ENCODE measurements at places on chromosomes 1 and 21. TPM values are rescaled to one million over a fixed set of nuclear protein-coding genes. Genes with fewer than 3 reads are reported as not detected.

- DNase-seq = peak; percentile 88
- no peaks in the 10 kb centered on the region for H3K27me3 ChIP-seq
- peaks cover 25% of the 10 kb centered on the region for H3K4me1 ChIP-seq
- no peaks in the 10 kb centered on the region for H3K36me3 ChIP-seq
- H3K4me3 ChIP-seq = no peak overlapping the region
Observed at GRCh38 chr1:214123061-214123784, 135.4 kb downstream of the PROX1 start.

Gene CYP4B1
- total RNA-seq = not detected

DNA sequence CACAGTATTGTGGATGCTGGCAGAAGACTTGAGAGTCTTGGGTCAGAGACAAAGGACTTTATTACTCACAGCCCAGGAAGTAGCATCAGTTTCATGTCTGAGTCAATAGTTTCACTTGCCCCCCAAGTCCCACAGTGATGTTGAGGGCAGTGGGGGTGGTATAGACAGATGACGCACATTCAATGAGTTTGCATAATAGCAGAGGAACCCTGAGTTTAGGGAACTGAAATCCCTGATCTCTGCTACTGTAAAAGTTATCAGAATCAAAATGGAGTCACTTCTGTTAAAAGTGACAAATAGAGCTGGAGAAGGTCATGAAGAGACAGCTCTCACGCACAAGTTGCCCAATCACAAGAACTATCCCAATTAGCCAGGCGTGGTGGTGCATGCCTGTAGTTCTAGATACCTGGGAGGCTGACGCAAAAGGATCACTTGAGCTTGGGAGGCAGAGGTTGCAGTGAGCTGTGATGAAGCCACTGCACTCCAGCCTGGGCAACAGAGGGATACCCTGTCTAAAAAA is 11.5 kb upstream of the HCRTR1 start:
- H3K36me3 ChIP-seq = no peaks in the 10 kb centered on the region
- no peak for DNase-seq
- H3K27me3 ChIP-seq = no peaks in the 10 kb centered on the region
- no peak overlapping the region for H3K27ac ChIP-seq
- H3K4me1 ChIP-seq = no peaks in the 10 kb centered on the region
- no peak overlapping the region for H3K4me3 ChIP-seq

DNA sequence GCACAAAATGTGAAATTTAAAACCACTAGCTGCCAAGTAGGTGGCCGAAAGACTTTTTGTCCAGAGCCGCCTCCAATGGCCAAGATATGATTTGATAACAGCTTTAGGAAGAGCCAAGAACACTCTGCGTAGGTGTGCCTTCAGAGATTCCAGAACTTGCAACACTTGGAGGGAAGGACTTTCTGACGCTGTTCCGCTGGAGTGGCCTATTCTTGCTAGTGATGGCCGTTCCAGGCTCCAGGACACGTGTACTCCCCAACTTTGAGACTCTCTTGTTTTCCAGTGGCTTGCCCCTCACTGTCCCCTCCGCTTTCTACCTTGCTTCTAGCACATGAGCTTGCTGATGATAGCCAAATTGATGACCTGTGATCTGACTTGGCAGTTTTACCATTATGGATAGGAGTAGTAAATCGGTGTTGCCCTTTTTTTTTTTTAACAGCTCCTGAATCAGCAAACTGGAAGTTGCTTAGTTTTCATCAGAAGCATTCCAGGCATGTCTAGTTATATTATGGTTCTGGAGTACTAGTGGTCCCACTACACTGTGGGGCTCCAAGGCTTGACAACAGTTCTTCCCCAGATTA is 1.0 kb downstream of the PRDX6 start:
- H3K4me3 ChIP-seq = peak overlapping the region; percentile 32
- H3K36me3 ChIP-seq = peaks cover 10% of the 10 kb centered on the region

Gene CCDC24
- total RNA-seq = 2.2 TPM

Gene CFAP74
- not detected for total RNA-seq

DNA sequence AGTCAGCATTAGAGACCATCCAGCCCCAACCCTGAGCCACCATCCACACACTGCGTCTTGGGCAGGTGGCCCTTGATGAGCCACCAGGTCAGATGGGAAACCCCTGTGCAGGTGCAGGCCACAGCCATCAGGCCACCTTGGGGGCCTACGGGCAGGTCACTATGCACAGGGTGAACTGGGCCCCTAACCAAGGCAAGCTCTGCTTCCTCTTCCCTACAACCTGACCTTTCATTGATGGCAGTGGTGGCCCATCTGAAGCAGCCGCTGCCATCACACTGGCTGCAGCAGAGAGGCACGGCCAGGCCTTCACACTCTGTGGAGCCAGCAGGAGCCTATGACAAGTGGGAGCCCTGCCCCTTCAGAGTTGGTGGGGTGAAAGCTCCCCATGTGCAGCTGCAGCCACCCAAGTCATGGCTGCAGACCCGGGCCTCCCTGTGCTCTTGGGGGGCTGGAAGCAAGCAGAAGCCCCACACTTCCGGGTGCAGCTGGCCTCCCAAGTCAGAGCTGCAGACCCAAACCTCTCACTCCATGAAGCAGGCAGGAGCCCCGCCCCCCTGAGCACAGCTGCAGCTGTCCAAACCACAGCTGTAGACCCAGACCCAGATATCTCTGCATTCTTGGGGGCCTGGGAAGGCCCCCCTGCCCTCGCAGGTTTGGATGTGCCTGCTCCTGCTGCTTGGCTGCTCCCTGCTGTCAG is 681.5 kb downstream of the MATN1 start:
- H3K27ac ChIP-seq = no peak overlapping the region
- no peak overlapping the region for H3K4me3 ChIP-seq
- no peak for DNase-seq
- no peaks in the 10 kb centered on the region for H3K4me1 ChIP-seq
- H3K27me3 ChIP-seq = no peaks in the 10 kb centered on the region

Gene FAM72A
- total RNA-seq = 9.4 TPM

- H3K4me3 ChIP-seq = no peak overlapping the region
- H3K27ac ChIP-seq = no peak overlapping the region
- H3K27me3 ChIP-seq = peaks cover 1% of the 10 kb centered on the region
- DNase-seq = no peak
- H3K36me3 ChIP-seq = no peaks in the 10 kb centered on the region
- peaks cover 5% of the 10 kb centered on the region for H3K4me1 ChIP-seq
Observed at GRCh38 chr1:160192234-160192633, 1.9 kb downstream of the CASQ1 start.

DNA sequence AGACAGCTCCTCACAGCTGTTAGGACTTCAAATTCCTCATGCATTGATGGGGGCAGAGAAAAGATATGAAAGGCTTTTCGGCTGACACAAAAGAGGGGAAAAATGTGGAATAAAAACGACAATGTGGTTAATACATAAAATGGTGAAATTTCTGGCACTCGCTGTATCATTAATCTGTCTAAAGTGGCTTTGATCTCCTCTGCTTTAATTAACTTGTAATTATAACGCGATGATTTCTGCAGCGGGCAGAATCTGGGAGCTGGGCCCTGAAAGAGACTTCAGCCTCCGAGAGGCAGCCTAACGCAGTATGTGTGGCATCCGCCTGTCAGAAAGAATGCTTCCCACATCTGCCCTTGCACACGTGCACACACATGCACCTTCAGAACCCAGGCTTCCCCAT is 144.1 kb upstream of the IGSF21 start:
- H3K27me3 ChIP-seq = no peaks in the 10 kb centered on the region
- H3K4me1 ChIP-seq = no peaks in the 10 kb centered on the region
- H3K27ac ChIP-seq = no peak overlapping the region
- H3K4me3 ChIP-seq = no peak overlapping the region

GRCh38 chr21:16792101-16792500 is 720.7 kb upstream of the CXADR start:
- no peaks in the 10 kb centered on the region for H3K36me3 ChIP-seq
- no peaks in the 10 kb centered on the region for H3K27me3 ChIP-seq
- H3K4me3 ChIP-seq = no peak overlapping the region
- H3K27ac ChIP-seq = no peak overlapping the region

- no peak overlapping the region for H3K27ac ChIP-seq
- H3K4me3 ChIP-seq = no peak overlapping the region
- no peaks in the 10 kb centered on the region for H3K4me1 ChIP-seq
- no peaks in the 10 kb centered on the region for H3K27me3 ChIP-seq
- no peaks in the 10 kb centered on the region for H3K36me3 ChIP-seq
Observed at GRCh38 chr1:45448357-45448756, 42.6 kb downstream of the TESK2 start.

Gene CELA2A
- total RNA-seq = not detected

Gene RGS8
- not detected for total RNA-seq

DNA sequence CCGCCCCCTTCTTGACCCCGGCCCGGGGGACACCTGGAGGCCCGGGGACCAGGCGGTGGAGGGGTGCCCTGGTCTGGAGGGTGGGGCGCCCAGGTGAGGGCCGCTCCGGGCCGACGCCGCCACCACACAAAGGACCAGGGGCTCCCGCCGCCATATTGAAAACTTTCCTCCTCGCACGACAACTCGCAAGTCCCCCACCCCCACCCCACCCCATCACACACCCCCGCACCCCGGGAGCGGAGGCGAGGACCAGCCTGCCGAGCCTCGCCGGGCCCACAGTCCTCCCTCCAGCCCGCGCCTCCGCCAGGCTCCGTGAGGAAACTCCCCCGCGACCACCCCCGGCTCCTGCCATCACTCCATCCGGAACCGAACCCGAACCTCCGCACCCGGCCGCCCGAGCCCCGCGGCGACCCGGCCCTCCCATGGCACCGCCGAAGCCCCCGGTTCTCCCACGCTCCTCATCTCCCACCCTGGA is 733 bp downstream of the KDM5B start:
- H3K36me3 ChIP-seq = no peaks in the 10 kb centered on the region
- DNase-seq = no peak
- no peak overlapping the region for H3K27ac ChIP-seq
- peak overlapping the region; percentile 93 for H3K4me3 ChIP-seq

DNA sequence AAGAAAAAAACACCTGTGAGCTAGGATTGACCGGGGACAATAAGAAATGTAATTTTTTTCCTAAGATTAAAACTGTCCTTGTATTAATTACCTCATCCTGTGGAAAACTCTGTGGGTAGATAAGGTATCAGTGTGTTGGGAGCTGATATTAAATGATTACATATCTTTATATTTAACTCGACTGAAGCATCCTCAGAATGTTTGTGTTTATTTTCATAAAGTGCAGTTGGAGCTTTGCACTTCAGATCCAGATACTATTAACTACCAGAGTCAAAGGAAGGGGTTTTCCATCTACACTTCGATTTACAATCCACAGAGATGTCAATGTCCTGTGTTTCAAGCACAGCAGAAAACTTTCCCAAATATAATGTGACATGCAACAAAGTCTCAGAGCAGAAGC is 164.5 kb downstream of the NR5A2 start:
- no peak overlapping the region for H3K4me3 ChIP-seq
- H3K4me1 ChIP-seq = no peaks in the 10 kb centered on the region
- H3K27me3 ChIP-seq = no peaks in the 10 kb centered on the region
- DNase-seq = no peak
- H3K36me3 ChIP-seq = no peaks in the 10 kb centered on the region
- H3K27ac ChIP-seq = no peak overlapping the region

DNA sequence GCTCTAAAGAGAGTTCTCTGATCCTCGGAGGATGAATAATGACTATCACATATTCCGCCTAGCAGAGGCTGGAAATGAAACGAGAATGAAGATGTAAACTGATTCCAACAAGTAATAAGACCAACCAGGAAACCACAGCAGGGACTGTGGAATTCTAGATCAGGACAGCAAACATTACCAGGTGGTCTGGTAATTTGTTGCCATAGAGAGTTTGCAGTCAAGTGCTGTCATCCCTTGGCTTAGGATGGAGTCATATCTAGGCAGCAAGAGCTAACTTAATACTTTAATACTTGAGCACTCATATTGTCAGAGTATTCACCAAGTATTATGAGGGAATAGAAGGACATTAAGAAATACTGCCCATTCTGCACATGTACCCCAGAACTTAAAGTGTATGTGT is 45.1 kb upstream of the MUTYH start:
- H3K4me3 ChIP-seq = no peak overlapping the region
- H3K27ac ChIP-seq = no peak overlapping the region
- DNase-seq = no peak
- H3K36me3 ChIP-seq = no peaks in the 10 kb centered on the region

Gene LCE2C
- not detected for total RNA-seq

Gene ORC1
- total RNA-seq = 11.0 TPM

Gene TMEM183A
- total RNA-seq = 59.4 TPM

GRCh38 chr1:4415476-4415875 is 238.9 kb upstream of the AJAP1 start:
- no peaks in the 10 kb centered on the region for H3K36me3 ChIP-seq
- no peaks in the 10 kb centered on the region for H3K4me1 ChIP-seq
- H3K27ac ChIP-seq = no peak overlapping the region
- no peak overlapping the region for H3K4me3 ChIP-seq
- H3K27me3 ChIP-seq = no peaks in the 10 kb centered on the region

Gene CRYAA
- not detected for total RNA-seq

DNA sequence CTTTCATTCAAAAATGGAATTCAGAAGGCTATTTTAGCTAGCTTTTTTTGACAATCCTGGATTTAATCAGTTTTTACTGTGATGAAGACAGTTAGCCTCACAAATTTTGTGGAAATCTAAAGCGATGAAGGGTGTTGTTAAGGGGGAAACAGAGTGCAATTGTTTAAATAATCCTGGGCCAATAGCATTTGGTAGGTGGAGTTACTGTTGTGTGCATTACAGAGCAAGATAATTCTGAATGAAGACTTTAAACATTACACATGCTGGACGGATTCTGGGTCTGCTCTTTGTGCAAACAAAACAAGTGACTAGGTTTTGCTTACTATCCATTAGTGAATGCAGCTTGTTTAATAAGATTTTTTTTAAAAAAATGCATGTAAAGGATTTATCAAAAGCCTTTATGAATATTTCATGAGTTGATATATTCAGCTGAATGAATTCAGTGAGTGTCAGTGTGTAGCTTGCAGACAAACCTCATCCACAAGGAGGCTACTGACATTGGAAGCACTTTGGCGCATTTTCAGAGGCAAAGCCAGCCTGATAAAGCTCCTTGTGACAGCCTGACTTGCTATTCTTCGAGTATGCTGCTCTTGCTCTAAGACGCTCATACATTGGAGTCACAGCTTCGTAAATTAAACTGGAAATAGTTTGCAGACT is 199.6 kb downstream of the PDE4B start:
- H3K4me3 ChIP-seq = no peak overlapping the region
- H3K27ac ChIP-seq = no peak overlapping the region
- no peaks in the 10 kb centered on the region for H3K36me3 ChIP-seq
- no peak for DNase-seq

GRCh38 chr21:37082856-37083528 is 9.9 kb downstream of the TTC3 start:
- no peak overlapping the region for H3K4me3 ChIP-seq
- H3K36me3 ChIP-seq = no peaks in the 10 kb centered on the region
- peak; percentile 4 for DNase-seq
- H3K27me3 ChIP-seq = no peaks in the 10 kb centered on the region
- no peaks in the 10 kb centered on the region for H3K4me1 ChIP-seq

GRCh38 chr1:39922251-39922688 is 20.6 kb upstream of the MYCL start:
- no peak overlapping the region for H3K4me3 ChIP-seq
- peaks cover 10% of the 10 kb centered on the region for H3K27me3 ChIP-seq
- no peaks in the 10 kb centered on the region for H3K4me1 ChIP-seq

DNA sequence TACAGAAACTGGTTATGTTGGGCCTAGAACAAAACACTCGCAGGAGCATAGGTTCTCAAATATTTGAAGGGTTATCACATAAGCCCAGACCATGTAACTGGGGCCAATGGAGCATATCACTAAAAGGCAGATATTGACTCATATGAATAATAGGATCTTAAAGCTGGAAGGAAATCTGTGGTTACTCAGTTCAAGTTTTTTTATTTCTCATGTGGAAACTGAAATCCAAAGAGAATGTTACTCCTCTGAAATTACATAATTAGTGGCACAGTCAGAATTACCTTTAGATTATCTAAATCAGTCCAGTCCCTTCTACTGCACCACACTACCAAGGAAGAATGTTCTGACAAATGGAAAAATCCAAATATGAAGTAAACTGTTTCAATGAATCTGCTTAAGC is 12.0 kb downstream of the SLAMF8 start:
- H3K27ac ChIP-seq = no peak overlapping the region
- H3K4me3 ChIP-seq = no peak overlapping the region
- no peaks in the 10 kb centered on the region for H3K27me3 ChIP-seq
- no peak for DNase-seq

Gene CNR2
- total RNA-seq = not detected
